ENCODE measurements at places on chromosomes 4 and X.

GRCh38 chrX:77070202-77070918 lies 376.8 kb upstream of the FGF16 start:
- no peak for DNase-seq

GRCh38 chr4:124060261-124060918 lies 652.1 kb downstream of the ANKRD50 start:
- DNase-seq = peak; percentile 72

DNA sequence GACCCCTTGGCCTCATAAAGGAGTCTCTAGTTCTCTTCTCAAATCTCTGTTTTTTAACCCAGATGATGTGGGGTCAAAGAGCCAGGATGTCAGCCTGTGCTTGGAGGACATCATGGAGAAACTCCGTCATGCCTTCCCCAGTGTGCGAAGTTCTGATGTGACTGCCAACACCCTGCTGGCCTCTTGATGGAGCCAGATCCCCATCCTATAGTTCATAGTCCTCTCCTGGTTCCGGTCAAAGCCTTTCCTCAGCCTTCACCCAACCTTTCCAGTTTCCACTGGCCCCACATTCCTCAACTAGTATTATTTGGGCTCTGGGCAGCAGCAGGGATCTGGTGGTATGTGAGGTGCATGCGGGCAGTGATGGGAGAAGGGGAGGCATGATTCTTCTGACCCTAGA lies 30.7 kb downstream of the TAF7L start:
- no peak for DNase-seq

DNA sequence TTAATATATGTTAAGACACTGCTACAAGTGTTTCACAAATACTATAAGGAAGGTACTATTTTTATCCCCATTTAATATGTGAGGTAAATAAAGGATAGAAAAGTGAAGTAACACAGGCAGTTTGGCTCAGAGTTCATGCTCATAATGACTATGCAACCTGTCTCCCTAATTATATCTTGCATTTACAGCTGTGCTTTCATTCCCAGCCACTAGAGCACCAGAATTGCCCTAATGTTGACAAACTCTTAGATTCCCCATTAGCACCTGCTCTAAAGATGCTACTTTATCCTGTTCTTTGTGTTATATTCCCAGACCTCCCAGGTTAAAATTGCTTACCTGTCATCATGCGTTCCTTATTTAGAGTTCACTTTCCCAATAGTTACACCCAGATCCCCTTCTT lies 833.6 kb downstream of the CCSER1 start:
- no peak for DNase-seq

DNA sequence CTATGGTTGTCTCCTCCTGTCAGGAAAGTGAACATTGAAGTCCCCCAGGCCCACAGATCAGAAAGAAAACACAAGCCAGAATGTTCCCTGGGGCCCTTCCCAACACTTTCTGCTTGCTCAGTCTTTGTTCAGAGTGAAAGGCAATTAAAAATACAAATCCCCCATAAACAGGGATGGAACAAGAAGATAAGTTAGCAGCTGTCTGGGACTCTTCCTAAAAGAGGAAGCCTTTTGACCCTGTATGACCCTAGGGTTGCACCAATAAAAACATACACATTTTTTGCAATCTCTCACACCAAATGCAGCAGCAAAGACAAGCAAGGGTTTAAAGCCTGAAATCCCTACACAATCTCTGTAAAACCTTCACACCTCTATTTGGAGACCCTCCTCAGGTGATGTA lies 22.6 kb downstream of the IRF2 start:
- DNase-seq = no peak

DNA sequence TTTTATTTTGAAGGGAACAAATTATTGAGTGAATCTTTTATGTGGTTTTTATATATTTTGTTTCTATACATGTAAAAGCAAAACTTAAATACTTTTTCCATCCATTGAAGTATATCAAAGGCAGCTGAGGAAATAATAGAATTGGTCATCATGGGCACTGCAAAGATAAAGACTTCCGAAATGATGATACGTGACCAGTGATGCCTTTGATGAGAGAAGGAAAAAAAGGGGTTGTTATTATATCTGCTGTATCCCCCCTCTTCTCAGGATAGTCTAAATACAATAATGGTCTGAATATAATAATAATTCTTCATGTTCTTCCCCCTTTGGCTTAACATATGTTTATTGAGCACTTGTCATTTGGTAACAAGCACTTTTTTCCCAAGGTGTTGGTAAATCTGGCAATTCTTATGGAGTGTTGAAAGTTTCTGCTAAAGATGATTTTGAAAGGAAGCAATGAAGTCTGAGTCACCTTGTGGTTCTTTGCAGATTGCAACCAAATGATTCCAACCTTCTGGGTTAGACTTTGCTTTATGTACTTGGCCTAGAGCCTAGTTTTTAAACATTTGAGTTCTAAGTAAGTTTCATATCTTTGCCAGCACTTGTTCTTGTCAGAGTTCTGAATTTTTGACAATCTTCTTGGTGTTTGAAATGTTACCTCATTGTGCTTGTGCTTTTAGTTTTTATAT lies 60.8 kb downstream of the USP9X start:
- no peak for DNase-seq

- no peak for DNase-seq
Observed at GRCh38 chrX:39654183-39654925, 443.4 kb downstream of the BCOR start.

DNA sequence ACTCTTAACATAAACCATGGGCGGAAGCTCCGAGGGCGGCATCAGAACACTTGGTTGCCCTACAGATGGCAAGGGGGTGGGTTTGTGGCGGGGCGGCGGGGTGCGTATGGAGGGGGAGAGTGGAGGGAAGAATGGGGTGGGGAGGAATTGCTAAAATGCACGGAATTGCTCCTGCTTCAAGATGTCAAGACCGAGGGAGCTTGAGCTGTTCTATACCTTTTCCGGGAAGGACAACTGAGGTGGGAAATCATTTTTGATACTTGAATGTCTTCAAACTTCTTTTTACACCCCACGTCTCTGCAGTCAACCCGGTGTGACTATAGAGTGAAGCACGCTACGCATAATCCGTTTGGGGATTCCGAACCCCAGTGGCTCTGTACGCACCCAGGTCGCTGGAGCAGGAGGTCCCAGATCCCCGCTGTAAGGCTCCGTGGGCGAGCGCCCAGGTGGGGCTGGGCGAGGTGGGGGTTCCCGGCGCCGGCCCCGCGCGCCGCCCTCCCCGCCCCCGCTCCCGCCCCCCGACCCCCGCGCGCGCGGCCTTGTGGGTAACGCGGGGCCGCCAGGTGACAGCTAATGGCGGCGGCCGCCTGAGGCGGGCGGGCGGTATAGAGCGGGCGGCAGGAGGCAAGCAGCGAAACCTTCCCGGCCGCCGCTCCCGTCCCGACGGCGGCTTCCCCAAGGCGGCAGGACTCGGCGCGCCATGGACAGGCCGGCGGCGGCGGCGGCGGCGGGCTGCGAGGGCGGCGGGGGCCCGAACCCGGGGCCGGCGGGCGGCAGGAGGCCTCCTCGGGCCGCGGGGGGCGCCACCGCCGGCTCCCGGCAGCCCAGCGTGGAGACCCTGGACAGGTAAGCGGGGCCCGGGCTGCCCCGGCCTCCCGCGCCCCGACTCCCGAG lies at the start of gene MTMR1:
Gene MTMR1, plus strand, starts transcription at position 566 of the 894 bp plus-strand sequence. Its CDS starts 135 bp downstream, at position 701.
- DNase-seq = no peak

DNA sequence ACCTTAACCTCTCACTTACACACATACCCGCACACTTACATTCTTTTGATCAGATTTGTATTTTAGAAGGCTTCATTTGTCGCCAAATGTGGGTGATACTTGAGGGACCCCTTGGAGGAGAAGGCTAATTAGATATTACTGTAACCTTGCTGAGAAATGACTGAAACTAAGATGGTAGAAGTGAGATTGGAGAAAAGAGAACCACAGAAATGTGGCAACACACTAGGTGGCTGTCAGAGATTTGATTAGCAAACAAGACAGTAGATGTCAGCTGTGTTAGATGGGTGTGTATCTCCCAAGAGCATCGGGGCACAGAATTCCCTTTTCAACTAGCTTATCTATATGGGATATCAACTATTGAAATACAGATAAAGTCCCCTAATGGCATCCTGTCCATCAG lies 149.3 kb upstream of the FABP2 start:
- no peak for DNase-seq

DNA sequence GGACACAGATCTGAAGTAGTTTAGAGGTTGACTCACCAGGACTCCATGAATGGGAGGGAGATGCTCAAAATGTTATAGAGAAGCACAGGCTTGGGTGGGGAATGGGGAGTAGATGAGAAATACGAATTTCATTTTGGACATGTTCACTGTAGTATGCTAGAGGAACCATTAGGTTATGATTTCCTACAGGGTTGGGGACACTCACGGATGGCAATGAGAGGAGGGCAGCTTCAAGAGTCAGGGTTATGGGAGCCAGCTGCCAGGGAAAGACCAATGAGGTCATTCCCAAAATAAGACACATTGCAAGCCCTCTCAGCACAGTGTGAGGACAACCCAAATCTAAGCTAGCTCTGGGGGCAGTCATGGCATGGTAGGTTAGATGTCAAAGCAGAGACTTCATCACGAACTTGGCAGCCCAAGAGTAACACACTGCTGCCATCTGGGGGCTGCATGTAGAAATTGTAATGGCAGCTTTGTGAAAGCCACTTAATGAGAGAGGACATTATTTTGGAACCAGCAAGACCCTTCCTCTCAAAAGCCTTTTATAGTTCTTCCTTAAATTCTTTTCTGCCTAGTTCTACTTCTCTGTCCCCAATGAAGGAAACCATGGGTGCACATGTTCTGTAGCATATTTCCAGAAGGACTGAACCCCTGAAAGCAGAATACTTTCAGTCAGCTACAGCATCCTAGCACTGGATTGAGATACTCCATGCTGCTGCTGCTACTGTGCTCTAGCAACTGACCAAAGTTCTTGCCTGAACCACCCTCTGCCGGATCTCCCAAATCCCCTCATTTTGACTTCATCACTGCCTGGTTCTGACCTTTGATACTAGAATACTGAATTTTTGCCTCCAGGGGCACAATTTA lies 16.2 kb upstream of the ZCCHC12 start:
- DNase-seq = no peak

DNA sequence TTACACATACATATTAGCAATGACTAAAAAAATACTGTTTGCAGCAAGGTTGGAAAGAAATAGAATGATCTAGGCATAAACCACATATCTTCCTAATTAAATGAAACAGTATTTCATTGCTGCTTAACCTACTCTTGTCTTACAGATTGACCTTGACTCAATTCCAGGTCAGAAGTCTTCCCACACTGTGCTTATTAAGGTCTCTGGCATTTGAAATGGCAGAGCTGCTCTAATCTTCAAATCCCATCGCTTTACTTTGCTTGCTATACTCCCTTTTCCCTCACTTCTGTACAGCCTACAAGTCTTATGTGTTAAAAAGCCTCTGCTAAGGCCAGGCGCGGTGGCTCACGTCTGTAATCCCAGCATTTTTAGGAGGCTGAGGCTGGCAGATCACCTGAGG lies 424.5 kb downstream of the RPA4 start:
- no peak for DNase-seq

DNA sequence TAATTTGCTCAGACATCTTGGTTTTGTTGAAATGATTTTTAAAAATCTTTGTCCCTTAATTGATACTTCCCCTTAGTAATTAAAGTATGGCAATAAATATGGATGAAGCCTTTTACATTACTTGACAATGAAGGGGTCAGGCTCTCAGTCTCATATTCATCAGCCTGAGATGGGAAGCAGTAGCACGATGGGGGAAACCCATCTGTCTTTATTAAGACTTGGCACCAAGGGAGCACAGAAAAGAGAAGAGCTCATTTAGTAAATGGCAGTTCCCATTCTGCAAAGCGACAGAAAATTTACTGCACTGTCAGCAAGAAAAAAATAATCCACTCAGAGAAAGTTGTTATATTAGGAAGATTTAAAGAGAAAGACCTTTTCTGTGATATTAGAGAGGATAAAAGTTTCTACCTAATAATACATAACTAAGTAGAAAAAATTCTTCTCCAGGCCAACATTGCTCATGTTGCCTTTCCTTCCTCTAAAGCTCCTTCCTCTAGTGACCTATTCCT lies 7.9 kb upstream of the SERTM2 start:
- no peak for DNase-seq

DNA sequence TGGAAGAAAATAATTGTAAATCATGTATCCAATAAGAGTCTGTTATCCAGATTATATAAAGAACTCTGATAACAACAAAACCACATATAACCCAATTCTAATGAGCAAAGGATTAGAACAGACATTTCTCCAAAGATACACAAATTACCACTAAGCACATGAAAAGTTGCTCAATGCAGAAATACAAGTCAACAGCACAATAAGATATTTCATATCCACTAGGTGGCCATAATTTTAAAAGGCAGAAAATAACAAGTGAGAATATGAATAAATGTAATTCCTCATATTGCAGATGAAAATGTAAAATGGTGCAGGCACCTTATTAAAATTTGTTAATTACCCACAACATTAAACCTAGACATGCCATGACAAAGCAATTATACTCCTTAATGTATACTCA lies 73.9 kb upstream of the ZCCHC13 start:
- DNase-seq = no peak

GRCh38 chr4:175253184-175253902 lies 335.2 kb downstream of the ADAM29 start:
- DNase-seq = no peak

GRCh38 chrX:15416133-15416993 lies 32.1 kb upstream of the VEGFD start:
- no peak for DNase-seq

- no peak for DNase-seq
Observed at GRCh38 chr4:81883004-81883403, 411.3 kb upstream of the RASGEF1B start.

GRCh38 chr4:137025484-137026059 lies 506.7 kb downstream of the PCDH18 start:
- DNase-seq = no peak

DNA sequence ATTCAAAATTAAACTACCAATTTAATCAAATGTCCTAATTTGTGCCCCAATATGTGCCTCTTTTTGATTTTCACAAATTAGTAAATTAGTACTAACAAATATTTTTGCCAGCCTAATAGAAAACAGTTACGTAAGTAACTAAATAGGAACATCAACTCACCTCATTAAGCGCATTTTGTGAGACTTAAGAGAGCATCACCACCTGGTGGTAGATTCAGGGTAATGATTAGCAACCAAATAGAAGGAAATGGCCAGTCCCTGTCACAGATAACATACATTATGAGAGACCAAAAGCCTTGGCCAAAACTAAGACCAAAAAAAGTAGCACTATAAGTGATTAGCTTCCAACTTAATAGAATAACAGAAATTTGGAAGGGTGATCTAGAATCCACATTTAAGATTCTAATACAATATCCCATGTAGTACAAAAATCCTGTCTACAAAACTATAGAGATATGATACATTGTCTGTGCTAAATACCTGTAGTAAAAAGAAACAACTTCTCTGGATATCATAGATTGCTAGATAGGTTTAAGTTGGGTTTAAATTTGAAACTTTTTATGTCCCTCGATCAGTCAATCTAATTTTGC lies 46.7 kb downstream of the C4orf46 start:
- DNase-seq = peak; percentile 13

GRCh38 chr4:48015678-48016077 lies 803 bp downstream of the CNGA1 start:
- no peak for DNase-seq

DNA sequence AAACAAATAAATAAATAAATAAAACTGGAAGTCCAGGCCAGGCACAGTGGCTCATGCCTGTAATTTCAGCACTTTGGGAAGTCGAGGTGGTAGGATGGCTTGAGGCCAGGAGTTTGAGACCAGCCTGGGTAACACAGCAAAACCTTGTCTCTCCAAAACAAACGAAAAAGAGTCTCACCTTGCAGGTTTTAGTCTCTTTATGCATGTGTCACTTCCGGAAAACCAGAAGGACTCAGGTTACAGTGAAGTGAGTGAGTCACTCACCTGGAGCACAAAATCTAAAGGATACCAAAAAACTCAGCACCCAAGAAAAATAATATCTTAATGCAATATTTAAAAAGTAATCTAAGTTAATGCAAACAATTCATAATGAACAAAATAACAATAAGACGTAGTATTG lies 20.1 kb upstream of the SLC34A2 start:
- no peak for DNase-seq
